Neural crest cell (in vitro differentiated cells): ENCODE measurements at places on chromosomes 3 and 15. TPM values are rescaled to one million over a fixed set of nuclear protein-coding genes. Genes with fewer than 3 reads are reported as not detected.

Gene BDH1
- total RNA-seq, result 28.7 and 32.2 TPM in 2 replicates

Gene TUSC7
- total RNA-seq, result not detected in 2 replicates

Gene EXD1
- total RNA-seq, result not detected in 2 replicates

Gene REC114
- not detected in 2 replicates for total RNA-seq

Gene ERICH6
- 0.40 and 0.57 TPM in 2 replicates for total RNA-seq

Gene RASL12
- 1.5 and 1.8 TPM in 2 replicates for total RNA-seq
